ENCODE measurements at places on chromosomes 2 and 18. TPM values are rescaled to one million over a fixed set of nuclear protein-coding genes. Genes with fewer than 3 reads are reported as not detected.

Gene ACVR1C
- total RNA-seq, result 0.09 TPM

Gene CCDC141
- total RNA-seq, result not detected

Gene ASXL3
- 18.2 TPM for total RNA-seq

Gene UGT1A7
- total RNA-seq, result not detected

Gene ERMN
- 0.44 TPM for total RNA-seq

Gene CHRNA1
- not detected for total RNA-seq

Gene HDHD2
- total RNA-seq, result 58.1 TPM

Gene NEU2
- not detected for total RNA-seq

Gene CRYGC
- not detected for total RNA-seq

Gene HRH4
- not detected for total RNA-seq

Gene CRACDL
- 0.37 TPM for total RNA-seq

Gene TUBA4B
- total RNA-seq, result not detected

Gene CNTNAP5
- 1.1 TPM for total RNA-seq

Gene KCNF1
- 1.1 TPM for total RNA-seq

Gene PSMA8
- total RNA-seq, result not detected

Gene REG3A
- total RNA-seq, result not detected

Gene ZNF638
- total RNA-seq, result 185 TPM

Measured in neural crest cell (in vitro differentiated cells).